Natural killer cell (primary cell): ENCODE measurements at places on chromosomes 12 and 14. TPM values are rescaled to one million over a fixed set of nuclear protein-coding genes. Genes with fewer than 3 reads are reported as not detected.

Gene DCAF4
- 18.6 TPM for total RNA-seq

Gene ZDHHC17
- total RNA-seq: 63.9 TPM

Gene CIPC
- total RNA-seq: 10.0 TPM

DNA sequence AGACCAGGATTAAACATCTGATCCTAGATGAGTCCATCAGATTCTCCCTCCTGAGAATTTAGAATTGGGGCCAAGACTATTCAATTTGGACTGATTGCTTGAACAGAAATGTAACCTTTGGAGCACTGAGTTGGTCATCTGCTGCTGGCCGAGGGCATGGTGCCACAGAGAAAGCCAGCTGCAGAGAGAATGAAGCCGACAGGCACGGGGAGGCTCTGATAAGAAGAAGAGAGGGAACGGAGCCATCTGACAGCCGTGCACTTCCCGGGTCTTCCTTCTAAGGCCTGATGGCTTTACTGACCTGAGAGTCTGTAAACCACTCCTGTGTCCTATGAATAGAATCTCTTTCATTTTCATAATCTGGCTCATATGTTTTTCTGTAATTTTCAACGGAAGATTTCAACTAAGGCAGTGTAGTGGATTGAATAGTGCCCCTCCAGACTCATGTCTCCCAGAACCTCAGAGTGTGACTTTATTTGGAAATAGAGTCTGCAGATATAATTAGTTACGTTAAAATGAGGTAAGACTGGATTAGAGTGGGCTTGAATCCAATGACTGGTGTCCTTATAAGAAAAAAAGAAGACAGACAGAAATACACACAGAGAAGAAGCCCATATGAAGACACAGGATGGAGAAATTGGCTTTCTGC, 39.1 kb upstream of the FRS2 start:
- no peaks in the 10 kb centered on the region for H3K27me3 ChIP-seq
- no peaks in the 10 kb centered on the region for H3K36me3 ChIP-seq
- no peaks in the 10 kb centered on the region for H3K4me1 ChIP-seq
- H3K4me3 ChIP-seq: no peak overlapping the region
- DNase-seq: no peak

DNA sequence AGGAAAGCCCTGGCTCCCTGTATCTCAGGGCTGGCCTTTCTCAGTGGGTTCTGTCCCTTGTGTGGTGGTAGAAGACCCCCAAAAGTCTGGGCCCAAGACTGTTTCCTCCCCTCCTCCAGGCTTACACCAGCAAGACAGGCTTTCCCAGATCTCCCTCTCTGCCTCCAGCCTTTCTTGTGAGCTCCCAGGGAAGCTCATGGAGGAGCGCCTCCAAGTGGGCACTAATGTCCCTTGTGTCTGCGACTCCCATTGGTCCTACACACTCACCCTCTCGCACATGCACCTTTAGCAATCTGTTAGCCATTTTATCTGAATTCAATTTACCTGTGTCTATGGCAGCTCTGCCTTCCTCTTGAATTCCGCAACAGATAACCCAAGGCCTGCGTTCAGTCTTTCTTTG, 251.1 kb upstream of the CAND1 start:
- no peaks in the 10 kb centered on the region for H3K36me3 ChIP-seq
- no peak overlapping the region for H3K27ac ChIP-seq
- no peak overlapping the region for H3K4me3 ChIP-seq
- H3K4me1 ChIP-seq: no peaks in the 10 kb centered on the region
- DNase-seq: no peak

- no peak overlapping the region for H3K4me3 ChIP-seq
- H3K27ac ChIP-seq: no peak overlapping the region
- no peak for DNase-seq
These were observed 15.7 kb downstream of the UBE3B start for GRCh38 chr12:109493090-109493489.

- peak overlapping the region; percentile 81 for H3K4me3 ChIP-seq
- peak overlapping the region; percentile 96 for H3K27ac ChIP-seq
- H3K36me3 ChIP-seq: no peaks in the 10 kb centered on the region
- DNase-seq: peak; percentile 42
- H3K4me1 ChIP-seq: peaks cover 72% of the 10 kb centered on the region
- H3K27me3 ChIP-seq: no peaks in the 10 kb centered on the region
These were observed 1.2 kb downstream of the ITGA5 start for GRCh38 chr12:54417712-54418440.

- H3K27ac ChIP-seq: no peak overlapping the region
- no peaks in the 10 kb centered on the region for H3K27me3 ChIP-seq
- H3K36me3 ChIP-seq: no peaks in the 10 kb centered on the region
- no peak for DNase-seq
- H3K4me3 ChIP-seq: no peak overlapping the region
These were observed 88.3 kb downstream of the RPS29 start for GRCh38 chr14:49497725-49498348.

DNA sequence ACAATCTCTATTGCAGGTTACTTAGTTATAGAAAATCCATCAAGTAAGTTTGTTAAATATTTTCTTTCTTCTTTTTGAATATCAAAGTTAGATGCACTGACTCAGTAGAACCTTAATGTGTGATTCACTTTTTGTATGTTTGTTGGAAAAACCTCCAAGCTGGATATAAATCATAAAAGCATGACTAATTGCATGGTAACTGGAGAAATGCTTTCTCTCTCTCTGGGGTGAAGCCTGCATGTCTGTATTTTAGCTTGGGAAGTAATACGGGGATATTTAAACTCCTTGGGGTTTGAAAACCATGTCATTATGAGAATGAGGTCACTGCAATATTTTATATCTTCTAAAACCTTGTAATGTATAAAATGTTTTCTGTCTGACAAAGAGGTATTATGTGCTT, 58.6 kb upstream of the MYF6 start:
- no peak overlapping the region for H3K27ac ChIP-seq
- DNase-seq: no peak
- H3K4me3 ChIP-seq: no peak overlapping the region
- H3K36me3 ChIP-seq: no peaks in the 10 kb centered on the region
- no peaks in the 10 kb centered on the region for H3K27me3 ChIP-seq

DNA sequence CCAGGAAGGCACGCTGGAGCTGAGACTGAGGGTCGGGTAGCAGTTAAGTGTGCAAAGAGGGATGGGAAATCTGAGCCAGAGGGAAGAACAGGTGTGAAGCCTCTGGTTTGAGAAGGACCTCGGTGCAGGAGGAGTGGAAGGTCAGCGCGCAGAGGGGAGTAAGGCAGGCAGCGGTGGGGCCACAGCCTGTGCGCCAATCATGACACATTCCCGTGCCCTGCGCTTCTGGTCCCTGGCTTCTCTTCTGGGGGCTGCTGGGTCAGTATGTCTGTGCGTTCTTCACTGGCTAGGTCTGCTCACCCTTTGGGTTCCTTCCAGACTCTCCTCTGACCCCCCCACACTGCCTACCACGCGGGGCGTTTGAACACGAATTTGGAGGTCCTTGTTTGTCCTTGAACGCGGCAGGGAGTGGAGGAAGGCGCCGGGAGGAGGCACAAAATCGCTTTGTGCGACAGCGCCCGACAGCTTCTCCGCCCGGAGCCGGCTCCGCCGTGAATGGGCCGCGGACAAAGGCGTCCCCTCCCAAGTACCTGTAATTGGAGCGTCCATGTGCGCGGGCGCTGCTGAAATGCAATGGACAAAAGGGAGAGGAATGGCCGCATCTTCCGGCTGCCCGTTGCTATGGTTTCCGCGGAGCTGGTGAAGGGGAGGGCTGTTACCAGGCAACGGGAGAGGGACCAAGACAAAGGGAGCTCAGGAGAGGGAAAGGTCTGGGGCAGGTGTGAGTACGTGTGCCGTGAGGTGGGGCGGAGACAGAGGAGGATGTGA, 207.2 kb upstream of the SRRM4 start:
- no peak overlapping the region for H3K4me3 ChIP-seq
- H3K4me1 ChIP-seq: no peaks in the 10 kb centered on the region
- H3K36me3 ChIP-seq: no peaks in the 10 kb centered on the region
- H3K27me3 ChIP-seq: no peaks in the 10 kb centered on the region

DNA sequence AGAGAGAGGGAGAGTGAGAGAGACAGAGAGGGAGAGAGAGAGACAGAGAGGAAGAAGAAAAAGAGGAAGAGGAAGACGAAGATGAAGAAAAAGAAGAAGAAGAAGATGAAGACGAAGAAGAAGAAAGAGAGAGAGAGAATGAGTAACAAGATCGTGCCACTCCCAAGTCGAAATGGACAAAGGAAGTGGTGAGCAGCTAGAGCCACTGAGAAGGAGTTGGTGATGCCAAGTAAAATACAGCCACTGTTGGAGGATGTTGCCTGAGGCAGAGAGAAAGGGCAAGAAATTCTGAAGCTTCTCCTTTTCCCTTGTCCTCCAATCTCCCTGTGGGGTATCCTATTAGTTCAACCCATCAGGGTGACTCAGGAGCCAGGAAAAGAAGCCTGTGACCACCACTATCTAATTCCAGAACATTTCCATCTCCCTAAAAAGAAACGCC, 12.5 kb upstream of the ANAPC5 start:
- H3K27me3 ChIP-seq: peaks cover 2% of the 10 kb centered on the region
- H3K4me3 ChIP-seq: no peak overlapping the region
- no peaks in the 10 kb centered on the region for H3K36me3 ChIP-seq
- no peak overlapping the region for H3K27ac ChIP-seq
- DNase-seq: no peak

DNA sequence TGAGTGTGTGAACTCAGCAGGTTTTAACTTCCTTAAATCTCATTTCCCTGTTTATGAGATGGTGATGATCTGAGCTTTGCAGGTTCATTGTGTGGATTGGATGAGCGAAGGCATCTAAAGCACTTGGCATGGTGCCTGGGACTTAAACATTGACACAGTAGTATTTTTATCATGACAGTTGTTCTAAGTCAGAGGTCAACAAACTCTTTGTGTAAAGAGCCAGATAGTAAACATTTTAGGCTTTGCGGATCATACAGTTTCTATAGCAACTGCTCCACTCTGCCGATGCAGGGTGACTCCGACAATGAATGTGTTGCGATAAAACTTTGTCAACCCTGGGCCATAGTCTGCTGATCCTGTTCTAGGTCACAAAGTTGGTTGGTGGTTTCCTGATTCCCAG, 25.2 kb downstream of the SLC24A4 start:
- DNase-seq: no peak
- H3K27ac ChIP-seq: no peak overlapping the region
- no peaks in the 10 kb centered on the region for H3K36me3 ChIP-seq
- no peaks in the 10 kb centered on the region for H3K27me3 ChIP-seq

GRCh38 chr12:112166051-112167015, 41.0 kb downstream of the TRAFD1 start:
- no peaks in the 10 kb centered on the region for H3K4me1 ChIP-seq
- H3K27me3 ChIP-seq: no peaks in the 10 kb centered on the region
- no peak overlapping the region for H3K27ac ChIP-seq
- H3K36me3 ChIP-seq: peaks cover 26% of the 10 kb centered on the region
- H3K4me3 ChIP-seq: no peak overlapping the region

GRCh38 chr14:36019126-36019525, 157.4 kb downstream of the PTCSC3 start:
- no peak overlapping the region for H3K4me3 ChIP-seq
- DNase-seq: no peak
- H3K27ac ChIP-seq: no peak overlapping the region
- H3K36me3 ChIP-seq: no peaks in the 10 kb centered on the region
- no peaks in the 10 kb centered on the region for H3K4me1 ChIP-seq
- no peaks in the 10 kb centered on the region for H3K27me3 ChIP-seq

GRCh38 chr14:35565871-35566464, 32.0 kb downstream of the INSM2 start:
- H3K27ac ChIP-seq: no peak overlapping the region
- H3K27me3 ChIP-seq: no peaks in the 10 kb centered on the region
- no peaks in the 10 kb centered on the region for H3K4me1 ChIP-seq
- H3K36me3 ChIP-seq: peaks cover 5% of the 10 kb centered on the region
